Glutamatergic neuron (in vitro differentiated cells): ENCODE measurements at places on chromosomes 2 and 18.

GRCh38 chr2:229118927-229119326, 152.2 kb downstream of the PID1 start:
- no peak for DNase-seq
- no peak overlapping the region for H3K4me3 ChIP-seq
- H3K27me3 ChIP-seq = no peaks in the 10 kb centered on the region
- H3K4me1 ChIP-seq = no peaks in the 10 kb centered on the region

GRCh38 chr2:49262801-49263560, 108.7 kb upstream of the FSHR start:
- no peak overlapping the region for H3K4me3 ChIP-seq
- no peaks in the 10 kb centered on the region for H3K27me3 ChIP-seq
- peaks cover 3% of the 10 kb centered on the region for H3K4me1 ChIP-seq
- DNase-seq = no peak
- no peak overlapping the region for H3K27ac ChIP-seq
- no peaks in the 10 kb centered on the region for H3K36me3 ChIP-seq

- no peak overlapping the region for H3K4me3 ChIP-seq
- no peak overlapping the region for H3K27ac ChIP-seq
- DNase-seq = no peak
- H3K27me3 ChIP-seq = no peaks in the 10 kb centered on the region
Measured at GRCh38 chr18:57748770-57749603, 54.1 kb downstream of the ATP8B1 start.

GRCh38 chr2:105814291-105814940, 69.7 kb downstream of the NCK2 start:
- DNase-seq = no peak
- peak overlapping the region; percentile 59 for H3K27ac ChIP-seq
- peaks cover 48% of the 10 kb centered on the region for H3K4me1 ChIP-seq
- no peaks in the 10 kb centered on the region for H3K36me3 ChIP-seq
- H3K4me3 ChIP-seq = no peak overlapping the region

DNA sequence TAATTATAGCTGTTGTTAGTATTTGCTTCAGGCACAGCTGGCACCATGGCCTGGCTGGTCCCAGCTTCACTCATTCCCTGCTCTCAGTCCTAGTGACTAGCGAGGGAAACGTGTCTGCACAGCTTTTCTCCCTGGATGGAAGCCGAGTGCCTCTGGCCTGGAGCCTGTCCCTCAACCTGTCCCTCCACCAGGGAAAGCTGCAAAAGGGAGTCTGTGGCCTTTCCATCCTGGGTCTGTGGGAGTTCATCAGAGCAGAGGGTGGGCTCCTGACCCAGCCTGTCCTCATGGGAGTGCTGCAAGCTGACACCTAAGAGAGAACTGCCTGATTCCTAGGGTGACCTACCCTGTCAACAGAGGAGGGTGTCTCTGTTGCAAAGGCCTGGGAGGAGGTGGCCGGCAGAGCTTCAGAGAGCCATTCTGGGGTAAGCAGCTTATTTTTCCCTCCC, 118.3 kb downstream of the CAPN13 start:
- peaks cover 9% of the 10 kb centered on the region for H3K4me1 ChIP-seq
- DNase-seq = no peak
- no peaks in the 10 kb centered on the region for H3K36me3 ChIP-seq
- H3K4me3 ChIP-seq = no peak overlapping the region
- H3K27me3 ChIP-seq = peaks cover 3% of the 10 kb centered on the region

GRCh38 chr2:69692424-69692823, 48.9 kb upstream of the AAK1 start:
- no peak overlapping the region for H3K27ac ChIP-seq
- peaks cover 4% of the 10 kb centered on the region for H3K27me3 ChIP-seq
- H3K4me3 ChIP-seq = no peak overlapping the region
- no peaks in the 10 kb centered on the region for H3K4me1 ChIP-seq
- no peak for DNase-seq
